NCI-H1930 (cell line): ENCODE measurements at places on chromosomes 3 and 15.
A peak's percentile ranks its signal among the peaks of the same experiment; 100 is the strongest.

GRCh38 chr3:184261854-184262763 is 756 bp upstream of the CAMK2N2 start:
- DNase-seq, result peak; percentile 42

DNA sequence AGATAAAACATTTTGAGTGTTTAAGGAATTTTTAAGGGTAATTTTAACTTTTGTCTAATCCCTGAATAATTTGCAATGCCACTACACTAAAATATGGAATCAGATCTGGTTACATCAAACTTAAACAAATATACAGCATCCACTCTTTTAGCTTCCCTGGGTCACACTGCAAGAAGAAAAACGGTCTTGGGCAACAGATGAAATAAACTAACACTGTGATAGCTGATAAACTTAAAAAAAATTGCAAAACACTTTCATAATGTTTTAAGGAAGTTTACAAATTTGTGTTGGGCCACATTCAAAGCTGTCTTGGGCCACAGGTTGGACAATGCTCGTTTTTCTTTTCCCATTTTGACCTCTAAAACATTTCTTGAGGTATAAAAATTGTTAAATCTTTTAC is 34.3 kb downstream of the CCDC66 start:
- DNase-seq, result no peak

GRCh38 chr3:170999737-171000242 is 26.7 kb downstream of the SLC2A2 start:
- no peak for DNase-seq

DNA sequence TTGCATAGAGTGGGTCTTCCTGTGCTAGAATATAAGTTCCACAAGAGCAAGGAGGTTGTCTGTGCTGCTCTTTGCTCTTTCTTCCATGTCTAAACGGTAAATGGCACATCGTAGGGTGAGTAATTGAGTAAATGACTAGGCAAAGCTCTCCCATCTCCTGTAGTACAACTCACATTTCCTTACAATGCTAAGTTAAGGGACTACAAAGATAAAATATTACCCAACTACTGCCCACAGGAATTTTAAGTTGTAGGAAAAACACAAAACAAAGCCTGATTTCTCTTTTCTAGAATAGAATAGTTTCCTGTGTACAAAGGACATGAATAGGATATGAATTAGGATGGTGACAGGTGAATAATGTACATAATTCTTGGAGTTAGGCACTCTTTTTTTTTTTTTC is 19.9 kb upstream of the LRIG1 start:
- no peak for DNase-seq

GRCh38 chr15:42012241-42012640 is 8.6 kb downstream of the PLA2G4E start:
- no peak for DNase-seq

DNA sequence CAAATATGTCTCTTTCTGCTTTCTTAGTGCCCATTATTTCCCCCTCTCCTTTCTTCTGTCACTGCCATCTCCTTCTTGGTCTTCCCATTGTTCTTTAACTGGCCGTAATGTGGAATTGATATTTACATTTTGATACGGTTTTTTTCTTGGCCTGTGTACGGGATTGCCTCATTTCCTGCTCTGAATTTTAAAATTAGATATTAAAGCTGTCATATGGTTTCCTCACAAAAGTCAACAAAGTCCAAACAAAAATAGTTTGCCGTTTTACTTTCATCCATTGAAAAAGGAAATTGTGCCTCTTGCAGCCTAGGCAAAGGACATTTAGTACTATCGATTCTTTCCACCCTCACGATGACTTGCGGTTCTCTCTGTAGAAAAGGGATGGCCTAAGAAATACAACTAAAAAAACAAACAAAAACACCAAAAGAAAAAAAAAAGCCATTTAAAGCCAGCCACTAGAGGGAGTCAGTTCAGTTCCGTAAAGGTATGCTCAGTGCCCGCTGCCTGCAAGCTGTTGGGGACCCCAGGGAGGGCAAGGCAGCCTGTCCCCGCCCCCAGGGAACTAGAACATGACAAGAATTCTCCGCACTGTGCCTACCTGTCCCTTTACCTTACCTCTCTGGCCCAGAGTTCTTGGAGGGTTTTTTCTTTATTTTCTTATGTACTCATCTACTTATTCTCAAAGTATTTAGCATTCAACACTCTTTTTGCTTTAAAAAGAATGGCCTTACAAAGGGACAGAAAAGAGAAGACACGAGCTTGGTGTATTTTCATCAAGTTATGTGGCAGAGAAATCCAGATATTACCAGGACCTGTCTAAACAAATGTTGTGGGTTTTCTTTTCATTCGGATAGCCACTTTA is 30.0 kb upstream of the NR2E3 start:
- no peak for DNase-seq

- DNase-seq, result no peak
Observed at GRCh38 chr15:45197512-45197911, 9.7 kb upstream of the SHF start.

DNA sequence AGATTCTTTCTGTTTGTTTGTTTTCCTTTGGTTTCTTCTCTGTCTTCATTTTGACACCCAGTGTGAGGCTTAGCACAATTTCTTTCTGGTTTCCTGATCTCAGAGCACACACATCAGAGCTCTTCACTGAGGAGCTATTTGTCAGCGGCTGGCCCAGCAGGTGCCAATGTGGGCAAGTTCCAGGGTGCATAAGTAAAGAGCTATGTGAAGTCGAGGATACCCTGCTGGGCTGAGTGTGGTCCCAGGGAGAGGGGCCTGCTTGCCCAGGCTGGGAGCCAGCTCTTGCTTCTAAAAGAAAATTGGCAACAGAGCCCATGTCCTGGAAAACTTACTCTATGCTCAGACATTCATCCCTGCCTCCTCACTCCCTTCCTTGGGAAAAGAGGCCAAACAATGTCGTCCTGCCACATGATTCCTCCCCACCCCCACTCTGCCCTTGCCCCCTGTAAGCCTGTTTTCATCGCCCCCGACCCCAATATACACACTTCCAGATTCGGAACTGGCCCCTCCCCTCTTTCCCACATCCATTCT is 101.2 kb downstream of the ST8SIA2 start:
- DNase-seq, result no peak

DNA sequence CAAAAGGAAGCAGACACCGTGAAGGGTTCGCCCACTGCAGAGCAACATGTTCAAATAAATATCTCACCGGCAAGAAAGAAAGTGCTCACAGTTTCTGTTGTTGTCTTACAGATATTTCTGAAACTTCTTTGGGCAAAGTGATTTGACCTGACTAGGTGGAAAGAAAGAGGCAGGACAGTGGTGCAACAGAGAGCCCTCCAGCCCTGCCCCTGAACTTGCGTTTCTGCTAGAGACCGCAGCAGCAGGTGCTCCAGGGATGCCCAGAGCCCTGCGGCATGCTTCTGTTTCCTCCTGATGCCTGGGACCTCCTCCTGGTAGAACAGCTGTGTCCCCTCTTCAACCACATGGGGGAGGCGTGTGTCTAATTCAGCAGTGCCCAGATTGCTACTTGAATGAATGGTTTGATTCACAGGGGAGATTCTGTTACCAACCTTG is 123.4 kb downstream of the ATP10A start:
- DNase-seq, result peak; percentile 2

GRCh38 chr3:173708191-173708590 is 310.6 kb downstream of the NLGN1 start:
- DNase-seq, result no peak

GRCh38 chr15:75639191-75639708 is 774 bp downstream of the IMP3 start:
- no peak for DNase-seq

GRCh38 chr15:41281236-41281635 is 50.2 kb downstream of the CHP1 start:
- no peak for DNase-seq

DNA sequence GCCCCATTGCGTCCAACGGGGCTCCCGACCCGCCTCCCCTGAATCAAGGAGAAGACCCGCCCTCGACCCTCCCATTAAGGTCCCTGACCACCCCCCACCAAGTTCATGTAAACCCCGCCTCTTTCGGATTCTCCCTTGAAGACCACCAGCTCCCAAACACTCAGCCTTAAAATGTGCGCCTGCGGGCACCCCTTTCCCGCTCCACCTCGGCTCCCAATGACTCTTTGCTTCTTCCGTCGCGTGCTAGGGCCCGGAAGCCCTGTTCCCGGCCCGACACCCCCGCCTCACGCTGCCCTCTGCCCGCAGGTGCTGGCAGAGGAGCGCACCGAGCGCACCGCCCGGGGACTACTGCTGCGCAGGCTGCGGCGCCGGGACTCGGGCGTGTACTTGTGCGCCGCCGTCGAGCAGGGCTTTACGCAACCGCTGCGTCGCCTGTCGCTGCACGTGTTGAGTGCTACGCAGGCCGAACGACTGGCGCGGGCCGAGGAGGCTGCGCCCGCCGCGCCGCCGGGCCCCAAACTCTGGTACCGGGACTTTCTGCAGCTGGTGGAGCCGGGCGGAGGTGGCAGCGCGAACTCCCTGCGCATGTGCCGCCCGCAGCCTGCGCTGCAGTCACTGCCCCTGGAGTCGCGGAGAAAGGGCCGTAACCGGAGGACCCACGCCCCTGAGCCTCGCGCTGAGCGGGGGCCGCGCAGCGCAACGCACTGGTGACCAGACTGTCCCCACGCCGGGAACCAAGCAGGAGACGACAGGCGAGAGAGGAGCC is 2.7 kb upstream of the LSMEM2 start:
- DNase-seq, result peak; percentile 17

DNA sequence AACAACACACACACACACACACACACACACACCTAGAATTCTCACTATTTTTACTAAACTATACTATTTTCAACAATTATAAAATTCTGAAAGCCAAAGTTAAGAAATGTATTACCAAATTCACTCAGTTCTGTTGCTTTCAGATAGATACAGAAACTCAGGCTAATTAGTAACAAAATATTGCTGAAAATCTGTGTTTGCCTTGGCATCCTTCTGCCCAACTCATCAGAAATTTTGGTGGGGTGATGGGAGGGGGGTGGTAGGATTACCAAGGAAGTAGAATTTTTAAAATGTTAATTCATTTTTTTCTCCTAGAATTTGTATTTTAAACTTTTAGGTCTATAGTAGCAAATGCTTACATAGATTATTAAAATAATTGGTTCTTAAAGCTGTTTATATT is 2.7 kb upstream of the CPOX start:
- no peak for DNase-seq

DNA sequence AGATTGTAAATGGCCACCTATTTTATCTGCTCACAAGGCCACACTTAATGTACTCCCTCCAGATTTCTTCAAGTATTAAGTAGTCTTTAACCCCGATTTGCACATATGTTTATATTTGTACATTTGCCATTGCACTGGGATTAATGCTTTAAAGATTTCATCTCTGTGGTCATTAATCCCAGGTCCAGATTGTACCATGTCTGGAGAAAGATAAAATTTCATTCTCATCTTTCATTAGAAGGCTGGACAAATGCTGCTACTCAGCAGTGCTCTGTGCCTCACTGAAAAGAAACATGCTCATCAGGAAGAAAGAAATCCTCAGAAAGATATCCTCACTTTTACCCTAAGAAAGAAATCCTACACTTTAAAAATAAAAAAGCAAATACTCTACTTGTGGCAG is 62.5 kb upstream of the LRRC3B start:
- no peak for DNase-seq

DNA sequence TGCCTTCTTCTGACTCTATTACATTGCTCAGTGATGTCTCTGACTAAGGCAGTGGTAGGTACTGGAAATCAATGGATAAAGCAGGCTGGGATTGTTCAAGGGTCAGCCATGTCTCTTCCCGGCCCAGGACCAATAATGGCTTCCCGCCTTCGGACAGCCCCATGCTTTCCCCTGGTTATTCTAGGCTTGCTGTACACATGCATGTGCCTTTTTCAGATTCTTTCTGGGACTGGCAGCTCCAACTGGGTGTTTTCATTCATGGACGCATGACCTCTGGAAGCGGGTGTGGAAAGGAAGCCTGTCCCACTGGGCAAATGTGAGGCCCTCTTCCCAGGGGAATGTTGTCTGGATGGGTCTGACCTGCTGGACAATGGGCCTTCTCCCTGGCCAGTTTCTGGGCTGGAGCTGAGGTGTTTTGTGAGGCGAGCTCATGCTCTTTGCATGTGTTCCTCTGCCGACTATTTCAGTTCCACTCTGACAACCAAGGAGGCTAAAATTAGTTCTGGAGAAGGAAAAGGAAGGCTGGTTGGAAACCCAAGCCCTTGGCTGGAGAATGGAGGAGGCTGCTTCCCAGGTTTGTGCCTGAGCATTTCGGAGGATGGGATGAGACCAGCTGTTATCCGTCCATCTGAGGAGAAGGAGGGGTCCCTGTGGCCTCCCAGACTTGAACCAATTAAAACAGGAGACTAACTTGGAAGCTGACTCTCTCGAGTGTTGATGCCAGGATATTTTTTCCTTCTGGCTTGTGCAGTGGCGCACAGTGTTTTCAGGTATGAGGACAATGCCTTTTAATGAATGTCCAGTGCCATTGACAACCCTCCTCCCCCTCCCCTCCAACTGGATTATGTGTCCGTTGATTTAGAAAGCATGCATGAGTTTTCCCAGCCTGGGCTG is 6.9 kb downstream of the ACVR2B start:
- no peak for DNase-seq

GRCh38 chr15:29432191-29433049 is 162.8 kb upstream of the NSMCE3 start:
- DNase-seq, result no peak

DNA sequence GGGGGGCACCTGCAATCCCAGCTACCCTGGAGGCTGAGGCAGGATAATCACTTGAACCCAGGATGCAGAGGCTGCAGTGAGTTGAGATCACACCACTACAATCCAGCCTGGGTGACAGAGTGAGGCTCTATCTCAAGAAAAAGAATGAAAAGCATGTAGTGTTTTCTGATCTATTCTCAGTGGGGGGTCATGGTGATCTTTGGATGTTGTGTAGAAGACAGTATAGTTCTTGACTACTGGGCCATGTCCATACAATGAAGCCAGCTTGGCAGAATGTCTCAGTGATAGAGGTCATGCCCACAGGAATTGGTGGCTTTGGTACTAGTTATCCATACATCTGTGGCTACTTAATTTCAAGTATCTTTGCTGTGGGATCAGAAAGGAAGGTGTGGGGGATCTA is 26.8 kb upstream of the NANOGP8 start:
- DNase-seq, result no peak

GRCh38 chr15:85649372-85649771 is 145.4 kb downstream of the KLHL25 start:
- DNase-seq, result no peak

DNA sequence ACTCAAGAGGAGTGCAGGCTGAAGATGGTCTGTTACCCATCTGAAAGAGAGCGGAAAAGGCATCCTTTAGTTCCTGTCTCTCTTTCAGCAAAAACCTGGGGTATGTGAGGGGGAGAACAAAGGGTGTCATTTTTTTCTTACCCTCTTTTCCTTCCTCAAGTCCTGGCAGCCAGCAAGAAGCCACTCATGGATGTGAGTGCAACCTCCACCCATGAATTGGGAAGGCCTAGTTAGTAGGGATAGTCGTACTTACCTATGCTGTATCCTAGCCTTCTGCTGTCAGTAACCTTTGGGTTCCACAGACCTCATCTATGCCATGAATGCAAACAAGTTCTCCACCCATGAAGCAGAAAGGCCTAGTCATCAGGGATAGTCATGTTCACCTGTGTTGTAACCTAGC is 472.8 kb downstream of the ZIC1 start:
- DNase-seq, result no peak

- no peak for DNase-seq
Observed at GRCh38 chr3:43185274-43185982, 79.5 kb upstream of the POMGNT2 start.
